ENCODE measurements at places on chromosomes 12 and 14. TPM values are rescaled to one million over a fixed set of nuclear protein-coding genes. Genes with fewer than 3 reads are reported as not detected.

DNA sequence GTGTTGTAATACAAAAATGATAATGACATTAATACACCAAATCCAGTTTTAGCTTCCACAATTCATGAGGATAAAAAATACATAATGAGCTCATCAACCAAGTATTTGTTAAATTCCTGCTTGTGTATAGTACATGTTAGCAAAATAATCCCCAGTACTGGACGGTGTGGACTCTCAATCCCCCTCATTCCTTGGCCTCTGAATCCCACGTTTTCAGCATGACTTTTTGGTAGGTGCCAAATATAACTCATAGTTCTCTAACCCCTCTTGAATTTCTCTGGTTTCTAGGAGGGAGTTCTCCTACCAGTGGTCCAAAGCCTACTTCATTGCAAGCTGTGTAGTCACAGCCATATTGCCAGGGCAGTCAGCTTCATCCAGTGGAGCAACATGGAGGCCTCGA lies 41.4 kb upstream of the EPS8 start:
- H3K4me3 ChIP-seq = no peak overlapping the region
- DNase-seq = no peak

DNA sequence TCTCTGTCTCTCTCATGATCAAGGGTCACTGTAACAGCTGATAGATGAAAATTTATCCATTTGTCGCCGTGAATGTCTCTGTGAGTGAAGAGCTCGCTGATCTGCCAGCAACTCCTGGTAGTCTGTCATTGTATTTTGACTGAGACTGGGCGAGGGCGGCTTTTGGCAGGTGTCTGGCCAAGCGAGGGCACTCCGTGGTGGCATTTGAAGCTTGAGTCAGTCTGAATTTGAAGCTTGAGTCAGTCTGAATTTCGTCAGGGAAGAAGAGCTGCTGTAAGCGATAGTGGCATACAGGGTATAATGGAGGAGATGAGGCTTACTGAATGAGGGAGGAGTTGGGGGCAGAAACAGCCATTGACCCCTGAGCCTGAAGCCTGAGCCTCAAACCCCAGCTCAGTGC lies 56.8 kb upstream of the FAM181A start:
- no peak overlapping the region for H3K27ac ChIP-seq
- DNase-seq = no peak
- H3K27me3 ChIP-seq = no peaks in the 10 kb centered on the region
- H3K36me3 ChIP-seq = no peaks in the 10 kb centered on the region
- H3K4me1 ChIP-seq = no peaks in the 10 kb centered on the region

DNA sequence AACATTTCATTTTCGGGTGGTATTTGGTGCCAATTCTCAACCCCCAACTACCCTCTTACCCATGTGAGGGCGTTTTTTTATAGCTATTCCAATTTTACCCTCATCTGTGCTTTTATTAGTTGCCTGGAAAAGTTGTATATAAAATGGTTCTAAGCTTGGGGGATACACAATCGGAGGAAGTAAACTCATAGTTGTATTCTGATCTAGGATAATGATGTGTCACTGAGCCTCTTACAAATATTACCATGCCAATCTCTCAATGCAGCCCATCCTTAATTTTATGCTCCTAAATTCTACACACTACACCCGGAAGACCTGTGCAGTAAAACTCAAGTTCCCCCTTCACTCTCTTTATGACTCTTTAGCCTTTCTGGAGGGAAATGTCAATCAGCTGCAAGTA lies 1206.5 kb upstream of the FLRT2 start:
- no peak overlapping the region for H3K27ac ChIP-seq
- DNase-seq = no peak
- no peaks in the 10 kb centered on the region for H3K36me3 ChIP-seq
- H3K27me3 ChIP-seq = no peaks in the 10 kb centered on the region
- no peaks in the 10 kb centered on the region for H3K4me1 ChIP-seq
- H3K4me3 ChIP-seq = no peak overlapping the region

DNA sequence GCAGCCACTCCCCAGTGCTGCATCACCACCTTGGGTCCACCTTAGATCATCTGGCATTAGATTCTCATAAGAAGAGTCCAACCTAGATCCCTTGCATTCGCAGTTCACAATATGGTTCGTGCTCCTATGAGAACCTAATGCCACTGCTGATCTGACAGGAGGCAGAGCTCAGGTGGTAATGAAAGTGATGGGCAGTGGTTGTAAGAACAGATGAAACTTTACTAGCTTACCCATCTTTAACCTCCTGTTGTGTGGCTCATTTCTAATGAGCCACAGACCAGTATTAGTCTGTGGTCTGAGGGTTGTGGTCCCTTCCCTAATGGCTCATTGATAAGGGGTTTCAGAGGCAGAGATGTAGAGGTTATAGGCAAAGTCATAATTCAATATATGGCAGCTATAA lies 615.9 kb upstream of the MIS18BP1 start:
- no peaks in the 10 kb centered on the region for H3K27me3 ChIP-seq
- H3K36me3 ChIP-seq = no peaks in the 10 kb centered on the region
- H3K4me1 ChIP-seq = no peaks in the 10 kb centered on the region
- H3K4me3 ChIP-seq = no peak overlapping the region

DNA sequence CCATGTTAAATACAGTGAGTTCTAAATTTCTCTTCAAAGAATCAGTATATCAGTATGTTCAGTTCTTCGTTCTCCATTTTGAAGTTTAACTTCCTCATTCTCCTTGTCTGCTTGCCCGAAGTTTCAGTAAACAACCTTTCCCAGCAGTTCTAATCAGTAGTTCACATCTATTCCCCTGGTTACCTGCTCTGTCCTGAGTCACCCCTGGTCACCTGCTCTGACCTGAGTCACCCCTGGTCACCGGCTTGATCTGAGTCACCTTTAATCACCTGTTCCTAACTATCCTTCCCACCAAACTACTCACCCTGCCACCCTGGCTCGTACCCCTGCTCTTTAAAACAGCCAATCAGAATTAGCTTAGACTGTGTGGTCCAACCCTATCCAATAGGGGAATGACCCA lies 9.4 kb upstream of the OR10G3 start:
- H3K4me3 ChIP-seq = no peak overlapping the region
- no peaks in the 10 kb centered on the region for H3K4me1 ChIP-seq
- H3K27me3 ChIP-seq = no peaks in the 10 kb centered on the region
- H3K27ac ChIP-seq = no peak overlapping the region

DNA sequence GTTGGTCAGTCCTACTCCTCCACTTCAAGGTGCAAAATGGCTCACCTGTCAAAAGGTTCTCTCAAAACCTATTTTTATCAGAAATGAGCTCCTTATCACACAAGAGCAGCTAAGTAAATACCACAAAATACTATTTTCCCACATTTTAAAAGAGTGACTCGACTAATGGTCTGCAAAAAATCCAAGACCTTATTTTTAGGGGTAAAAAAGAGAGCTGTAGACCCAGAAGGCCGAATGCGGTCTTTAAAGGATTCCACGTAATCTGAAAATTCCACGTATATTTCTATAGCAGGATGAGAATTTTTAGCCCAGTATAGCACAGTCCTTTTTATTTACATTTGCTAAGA lies 3.8 kb downstream of the C14orf93 start:
- H3K4me1 ChIP-seq = peaks cover 16% of the 10 kb centered on the region
- no peaks in the 10 kb centered on the region for H3K36me3 ChIP-seq
- peak overlapping the region; percentile 60 for H3K4me3 ChIP-seq
- no peaks in the 10 kb centered on the region for H3K27me3 ChIP-seq
- H3K27ac ChIP-seq = peak overlapping the region; percentile 96

- no peak overlapping the region for H3K4me3 ChIP-seq
- no peak for DNase-seq
- no peaks in the 10 kb centered on the region for H3K27me3 ChIP-seq
- H3K27ac ChIP-seq = no peak overlapping the region
- H3K4me1 ChIP-seq = no peaks in the 10 kb centered on the region
Measured at GRCh38 chr12:43222796-43223195, 329.2 kb downstream of the ADAMTS20 start.

DNA sequence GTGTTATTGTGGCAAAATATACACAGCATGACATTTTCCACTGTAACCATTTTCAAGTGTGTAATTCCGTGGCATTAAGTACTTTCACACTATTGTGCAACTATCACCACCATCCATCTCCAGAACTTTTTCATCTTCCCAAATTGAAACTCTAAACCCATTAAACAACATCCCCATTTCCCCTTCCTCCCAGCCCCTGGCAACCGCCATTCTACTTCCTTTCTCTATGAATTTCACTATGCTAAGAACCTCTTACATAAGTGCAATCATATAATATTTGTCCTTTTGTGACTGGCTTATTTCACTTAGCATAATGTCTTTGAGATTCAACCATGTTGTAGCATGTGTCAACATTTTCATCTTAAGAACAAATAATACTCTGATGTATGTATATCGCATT lies 67.8 kb upstream of the PYGL start:
- no peak for DNase-seq
- no peak overlapping the region for H3K4me3 ChIP-seq
- H3K27ac ChIP-seq = no peak overlapping the region

DNA sequence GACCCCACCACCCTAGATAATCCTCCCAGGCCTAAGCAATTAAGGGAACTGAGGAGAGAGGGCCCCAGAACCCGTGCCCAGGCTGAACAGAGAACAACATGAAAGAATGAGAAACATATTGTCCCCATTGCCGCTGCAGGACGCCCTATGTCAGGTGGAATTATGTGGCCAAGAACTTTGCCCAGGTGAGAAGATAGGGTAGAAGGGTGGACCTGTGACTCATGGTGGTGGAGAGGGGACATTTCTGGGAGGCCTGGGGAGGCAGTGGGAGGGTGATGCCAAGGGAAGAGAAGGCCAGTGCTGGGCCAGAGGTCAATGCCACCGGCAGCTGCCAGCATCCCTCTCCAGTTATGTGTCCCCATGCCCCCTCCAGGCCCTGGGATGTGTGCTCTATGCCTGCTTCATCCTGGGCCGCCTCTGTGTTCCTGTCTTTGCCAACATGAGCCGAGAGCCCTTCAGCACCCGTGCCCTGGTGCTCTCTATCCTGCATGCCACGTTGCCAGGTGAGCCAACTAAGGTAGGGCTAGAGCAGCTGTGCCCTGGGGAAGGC lies 15.5 kb downstream of the SOAT2 start:
- DNase-seq = no peak
- H3K27ac ChIP-seq = no peak overlapping the region
- H3K27me3 ChIP-seq = no peaks in the 10 kb centered on the region
- no peaks in the 10 kb centered on the region for H3K36me3 ChIP-seq
- H3K4me3 ChIP-seq = no peak overlapping the region

GRCh38 chr14:76386944-76387782 lies 11.2 kb downstream of the ESRRB start:
- H3K27me3 ChIP-seq = no peaks in the 10 kb centered on the region
- H3K36me3 ChIP-seq = no peaks in the 10 kb centered on the region
- DNase-seq = no peak
- no peak overlapping the region for H3K4me3 ChIP-seq
- no peaks in the 10 kb centered on the region for H3K4me1 ChIP-seq
- H3K27ac ChIP-seq = no peak overlapping the region

GRCh38 chr12:70194076-70194475 lies 49.2 kb upstream of the CNOT2 start:
- no peaks in the 10 kb centered on the region for H3K27me3 ChIP-seq
- H3K36me3 ChIP-seq = no peaks in the 10 kb centered on the region
- DNase-seq = no peak
- no peak overlapping the region for H3K27ac ChIP-seq
- H3K4me1 ChIP-seq = no peaks in the 10 kb centered on the region

Gene OASL
- 7.8 TPM for total RNA-seq

Gene REP15
- total RNA-seq = 1.1 TPM

Gene C14orf180
- not detected for total RNA-seq

Gene PDE3A
- total RNA-seq = 2.1 TPM

All from upper lobe of left lung (tissue), 6 donors.